ENCODE measurements at places on chromosomes 13 and 19.

GRCh38 chr13:51601601-51602565, 17.6 kb downstream of the WDFY2 start:
- DNase-seq: no peak

GRCh38 chr19:6767357-6768235, at the start of gene SH2D3A:
Gene SH2D3A, minus strand, starts transcription at chr19:6767435. Its CDS starts 3,687 bp downstream, at chr19:6763748.
- DNase-seq: peak; percentile 83

- no peak for DNase-seq
Observed at GRCh38 chr13:22053053-22053452, 382.2 kb downstream of the FGF9 start.

GRCh38 chr19:54164369-54165068, 5.0 kb upstream of the LENG1 start:
- no peak for DNase-seq

Measured in activated CD4-positive, CD25-positive, alpha-beta regulatory T cell treated with anti-CD3 and anti-CD28 coated beads, Interleukin-2, amount 50 U/mL, for 16 hours (primary cell).